ENCODE measurements at places on chromosomes 3 and 15.

- DNase-seq = no peak
Measured at GRCh38 chr3:197791892-197792647, 1.0 kb downstream of the LRCH3 start.

DNA sequence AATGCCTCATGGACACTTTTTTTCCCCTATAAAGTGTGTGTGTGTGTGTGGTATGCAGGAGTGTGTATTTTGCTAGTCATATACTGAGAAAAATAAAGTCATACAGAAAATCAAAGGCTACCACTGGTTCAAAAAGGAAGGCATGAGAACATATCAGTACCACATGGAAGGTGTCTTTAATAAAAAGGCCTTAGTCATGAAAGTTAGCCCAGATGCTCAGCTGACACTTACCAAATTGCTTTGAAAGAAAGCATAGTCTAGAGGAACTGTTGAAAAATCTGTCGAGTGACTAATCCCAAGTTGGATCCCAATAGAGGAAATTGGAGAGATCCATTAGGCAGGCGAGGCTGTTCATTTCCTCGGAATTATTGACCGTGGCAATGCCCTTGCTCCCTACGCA is 432.9 kb upstream of the CFAP20DC start:
- no peak for DNase-seq

DNA sequence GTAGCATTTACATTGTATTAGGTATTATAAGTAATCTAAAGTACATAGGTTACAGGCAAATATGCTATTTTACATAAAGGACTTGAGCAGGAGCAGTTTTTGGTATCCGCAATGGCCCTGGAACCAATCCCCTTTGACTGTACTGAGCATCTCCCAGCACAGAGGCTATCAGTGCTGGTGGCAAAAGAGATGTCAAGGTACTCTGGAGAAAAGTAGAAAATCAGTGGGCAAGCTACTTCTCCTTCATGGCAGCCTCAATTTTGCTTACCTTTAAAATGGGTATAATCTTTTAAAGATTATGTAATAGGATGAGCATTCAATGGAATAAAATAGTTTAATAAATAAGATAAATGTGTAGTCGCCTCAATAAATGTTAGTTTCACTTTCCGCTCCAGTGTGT is 56.7 kb upstream of the LMCD1 start:
- DNase-seq = no peak

DNA sequence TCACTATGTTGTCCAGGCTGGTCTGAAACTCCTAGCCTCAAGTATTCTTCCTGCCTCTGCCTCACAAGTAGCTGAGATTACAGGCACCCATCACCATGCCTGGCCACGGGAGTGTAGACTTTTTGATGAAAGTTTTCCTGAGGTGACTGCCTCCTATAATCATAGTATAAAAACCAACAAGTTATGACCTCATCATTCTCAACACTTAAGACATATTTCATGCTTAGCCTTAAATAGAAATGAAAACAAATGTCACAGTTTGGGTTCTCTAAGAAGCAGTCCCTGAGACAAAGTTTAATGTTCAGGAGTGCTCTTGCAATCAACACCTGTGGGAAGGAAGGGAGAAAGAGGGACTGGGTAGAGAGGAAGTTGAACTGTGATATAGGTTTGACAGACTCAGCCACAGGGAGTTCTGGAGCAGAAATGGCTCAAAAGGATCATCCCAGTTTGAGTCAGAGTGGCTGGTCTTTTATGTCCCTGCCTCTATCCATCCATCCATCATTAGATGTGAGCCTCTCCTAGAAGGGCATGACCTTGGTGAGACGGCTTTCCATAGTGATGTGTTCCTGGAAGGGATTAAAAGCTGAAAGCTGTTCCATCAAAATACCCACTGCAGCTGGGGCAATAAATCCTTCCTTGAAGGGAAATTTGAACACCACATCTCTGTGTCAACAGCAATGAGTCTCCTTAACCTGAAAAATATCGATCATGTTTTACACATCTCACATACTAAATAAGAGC is 16.2 kb upstream of the ABHD5 start:
- DNase-seq = no peak

GRCh38 chr15:100627789-100628395 is 25.5 kb downstream of the ASB7 start:
- peak; percentile 19 for DNase-seq

- no peak for DNase-seq
Measured at GRCh38 chr3:72331076-72331475, 517.2 kb downstream of the SHQ1 start.

GRCh38 chr3:69033470-69033869 is 18.7 kb downstream of the TMF1 start:
- no peak for DNase-seq

GRCh38 chr3:195076981-195077610 is 193.9 kb downstream of the XXYLT1 start:
- DNase-seq = no peak

DNA sequence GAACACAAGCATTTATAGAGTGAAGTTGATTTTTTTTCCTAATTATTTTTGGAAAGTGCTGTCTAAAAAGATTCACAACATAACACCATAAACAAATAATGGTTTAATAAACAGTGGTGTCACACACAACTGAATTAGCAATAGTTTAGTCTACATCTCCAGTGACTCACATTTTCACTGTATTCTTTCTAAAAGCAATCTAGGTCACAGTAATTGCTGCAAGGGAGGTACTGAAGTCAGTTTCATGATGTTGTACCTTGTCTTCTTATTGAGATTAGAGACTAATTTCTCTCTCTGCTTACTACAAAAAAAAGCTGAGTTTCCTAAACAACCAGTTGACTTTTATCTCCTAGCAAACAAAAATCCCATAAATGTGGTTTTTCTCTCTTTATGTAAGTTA is 29.6 kb downstream of the PLSCR4 start:
- no peak for DNase-seq

GRCh38 chr3:121111914-121112612 is 204.1 kb downstream of the STXBP5L start:
- DNase-seq = no peak

DNA sequence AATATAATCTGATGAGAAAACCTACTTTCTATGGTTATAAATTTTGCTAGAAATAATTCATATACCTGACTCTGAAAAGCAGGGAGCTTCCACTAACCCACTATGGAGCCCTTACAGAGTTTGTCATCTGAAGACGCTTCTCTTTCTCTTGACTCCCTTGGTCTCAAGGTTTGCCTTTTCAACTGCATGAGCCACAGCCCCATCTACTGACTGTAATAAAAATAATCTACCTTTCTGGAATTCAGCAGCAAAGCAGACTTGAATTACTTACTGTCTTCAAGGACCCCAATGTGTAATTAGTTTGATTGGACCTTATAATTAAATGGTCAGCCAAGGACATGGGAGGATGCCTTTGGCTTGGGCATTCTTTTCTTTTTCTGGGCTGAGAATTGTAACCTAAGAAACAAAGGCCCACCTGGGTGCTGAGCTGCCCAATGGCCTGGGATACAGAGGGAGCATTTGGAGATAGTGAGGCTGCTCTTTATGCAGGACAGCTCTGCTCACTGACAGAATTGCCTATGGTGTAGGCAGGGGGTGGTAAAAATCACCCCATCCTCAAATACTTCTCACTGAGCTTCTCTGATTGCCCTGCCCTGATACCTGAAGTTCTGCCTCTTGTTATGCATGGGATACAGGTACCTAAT is 178.6 kb upstream of the TRIM42 start:
- DNase-seq = no peak

DNA sequence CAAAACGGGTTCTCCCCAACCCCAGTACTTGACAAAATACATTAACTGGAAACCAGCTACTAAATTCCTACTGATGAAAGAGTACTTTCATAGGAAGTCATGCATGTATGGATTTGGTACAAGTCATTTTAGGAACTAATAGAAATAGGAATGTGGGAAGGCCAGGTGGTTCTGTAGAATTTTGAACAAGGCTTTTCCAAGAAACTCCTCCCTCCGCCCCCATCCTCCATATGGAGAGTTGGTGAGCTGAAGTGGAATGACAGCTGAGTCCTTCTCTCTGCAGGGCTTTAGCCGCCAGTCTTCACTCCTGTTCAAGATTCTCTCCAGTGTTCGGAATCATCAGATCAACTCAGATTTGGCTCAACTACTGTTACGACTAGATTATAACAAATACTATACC is 33.2 kb downstream of the TUBGCP4 start:
- no peak for DNase-seq

DNA sequence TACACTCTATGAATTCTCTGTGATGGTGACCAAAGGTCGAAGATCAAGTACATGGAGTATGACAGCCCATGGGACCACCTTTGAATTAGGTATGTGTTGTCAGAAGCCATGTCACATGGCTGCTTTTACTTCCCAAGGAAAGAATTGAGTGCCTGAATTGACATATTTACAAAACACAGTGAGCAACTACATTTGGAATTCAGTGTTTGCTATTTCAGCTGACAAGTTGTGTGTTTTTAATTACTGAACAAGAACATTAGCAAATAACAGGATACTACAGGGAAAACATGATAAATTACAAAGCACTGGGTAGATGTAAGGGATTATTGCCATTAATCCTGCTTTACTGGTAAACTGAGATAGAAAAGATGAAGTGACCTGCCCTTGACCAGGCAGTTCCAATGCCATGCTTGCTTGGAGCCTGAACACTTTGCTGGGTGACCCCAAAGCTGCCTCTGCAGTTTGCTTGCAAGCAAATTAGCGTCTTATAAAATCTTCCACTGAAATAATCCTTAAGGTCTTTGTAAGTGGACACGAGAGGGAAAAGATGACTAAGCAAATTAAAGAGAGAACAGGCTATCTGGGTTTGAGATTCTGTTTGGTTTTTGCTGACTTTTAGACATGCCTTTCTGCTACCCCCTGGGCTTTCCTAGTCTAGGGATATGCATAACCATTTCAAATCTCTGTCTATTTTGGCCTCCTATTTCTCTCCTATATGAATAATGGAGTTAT is 98.2 kb downstream of the HCN4 start:
- no peak for DNase-seq

DNA sequence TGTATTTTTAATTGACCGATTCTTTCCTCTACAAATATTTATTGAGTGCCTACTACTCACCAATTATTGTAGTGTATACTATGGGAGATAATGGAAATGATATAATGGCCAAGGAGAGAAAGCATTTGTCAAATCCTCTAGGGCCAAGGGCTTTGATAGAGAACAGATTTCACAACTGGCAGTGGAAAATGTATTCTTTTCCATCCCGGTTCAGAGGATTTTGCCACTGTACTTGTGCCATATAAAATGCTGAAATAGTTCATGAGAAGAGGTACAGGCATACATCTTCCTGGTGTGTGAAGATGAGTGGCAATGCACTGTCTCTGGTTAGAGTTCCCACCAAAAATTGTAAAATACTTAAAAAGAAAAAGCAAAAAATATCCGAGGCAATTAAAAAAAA is 451.6 kb upstream of the TPRG1 start:
- no peak for DNase-seq

- no peak for DNase-seq
Measured at GRCh38 chr3:103173940-103174339, 739.1 kb downstream of the ZPLD1 start.

DNA sequence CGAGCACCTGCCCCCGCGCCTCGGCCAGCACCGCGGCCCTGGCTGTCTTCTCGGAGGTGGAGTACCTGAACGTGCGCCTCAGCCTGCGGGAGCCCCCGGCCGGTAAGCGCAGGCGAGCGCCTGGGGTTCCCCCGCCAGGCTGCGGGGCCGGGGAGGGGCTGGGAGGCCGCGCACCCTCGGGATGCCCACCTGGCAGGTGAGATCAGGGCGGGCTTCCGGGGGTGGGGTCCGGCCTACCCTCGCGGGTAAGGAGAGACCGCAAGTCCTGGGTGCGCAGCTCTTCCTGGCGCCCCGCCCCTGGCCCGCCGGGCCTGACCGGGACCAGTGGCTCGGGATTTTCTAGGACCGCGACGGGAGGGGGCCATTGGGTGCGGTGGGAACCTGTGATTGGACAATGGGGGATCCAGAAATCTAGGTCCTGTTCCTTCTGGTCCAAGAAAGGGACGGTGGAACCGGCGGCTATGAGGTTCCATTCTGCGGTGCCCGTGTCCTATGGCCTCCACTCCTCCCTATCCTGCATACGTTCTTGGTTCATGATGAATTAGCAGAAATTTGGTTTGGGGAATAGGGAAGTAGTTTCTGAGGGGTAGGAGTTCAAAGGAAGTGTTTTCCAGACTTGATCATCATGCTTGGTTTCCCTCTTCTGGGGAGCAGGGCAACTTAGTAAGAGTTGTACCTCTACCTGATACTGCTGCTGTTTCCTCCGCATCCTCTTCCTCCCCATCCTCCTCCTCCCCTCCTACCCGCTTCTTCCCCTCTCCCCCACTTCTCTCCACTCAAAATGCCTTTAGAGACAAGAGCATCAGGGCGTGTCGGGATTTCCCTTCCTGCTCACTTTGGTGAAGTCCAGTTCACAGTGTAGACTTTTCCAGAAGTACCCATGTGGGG is 808 bp downstream of the ARRDC4 start:
- DNase-seq = no peak

DNA sequence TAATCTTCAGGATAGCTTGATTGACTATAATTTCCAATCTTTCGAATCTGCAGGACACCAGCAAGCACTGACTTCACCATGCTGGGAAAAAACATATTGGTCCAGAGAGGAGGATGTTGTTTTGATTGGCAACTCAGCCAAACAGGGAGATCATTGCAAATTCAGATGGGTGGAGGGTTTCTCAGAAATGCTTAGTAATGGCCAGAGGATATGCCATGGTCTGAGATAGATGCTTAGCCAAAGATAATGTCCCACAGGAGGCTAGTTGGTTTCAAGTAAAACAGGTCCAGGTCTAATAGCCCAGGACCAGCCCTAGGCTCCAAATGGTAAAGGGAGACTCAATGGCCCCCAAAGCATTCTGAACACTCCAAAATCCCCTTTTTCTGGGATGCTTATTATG is 46.7 kb upstream of the CCDC80 start:
- DNase-seq = no peak

DNA sequence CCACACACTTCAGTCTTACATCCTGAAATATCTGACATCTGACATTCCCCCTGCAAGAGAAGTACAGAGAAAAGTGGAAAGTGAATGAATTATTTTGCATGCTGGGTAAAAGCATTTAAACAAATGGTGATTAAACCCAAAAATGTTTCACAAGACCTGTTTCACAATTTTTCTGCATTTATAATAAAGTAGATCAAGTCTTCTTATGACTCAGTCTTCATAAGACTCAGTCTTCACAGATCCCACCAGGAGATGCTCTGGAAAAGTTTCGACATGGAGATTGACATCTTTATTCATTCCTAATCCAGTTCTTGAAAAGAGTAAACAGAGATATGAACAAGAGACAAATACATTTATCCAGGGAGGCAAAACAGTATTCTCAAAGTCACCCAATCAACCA is 13.2 kb upstream of the EDC3 start:
- no peak for DNase-seq

GRCh38 chr3:23810343-23811184 is 4.8 kb downstream of the UBE2E1 start:
- peak; percentile 17 for DNase-seq

GRCh38 chr15:64681424-64682024 is 93.9 kb downstream of the RBPMS2 start:
- no peak for DNase-seq

GRCh38 chr15:48360841-48361240 is 29.6 kb downstream of the DUT start:
- no peak for DNase-seq

All from stimulated activated CD8-positive, alpha-beta memory T cell treated with anti-CD3 and anti-CD28 coated beads, Interleukin-12 subunit alpha, Interleukin-12 subunit beta, amount 100 ng/mL, for 4 hours (primary cell).